ENCODE measurements at places on chromosomes 1 and 21. TPM values are rescaled to one million over a fixed set of nuclear protein-coding genes. Genes with fewer than 3 reads are reported as not detected.

Gene ARHGEF16
- 20.7 TPM for total RNA-seq

Gene NBL1
- total RNA-seq = 9.7 TPM

Gene INAVA
- 46.8 TPM for total RNA-seq

Gene PRKAA2
- total RNA-seq = 6.4 TPM

Gene LIPI
- not detected for total RNA-seq

Gene FCN3
- total RNA-seq = not detected

Gene KIF14
- 22.5 TPM for total RNA-seq

Gene TATDN3
- total RNA-seq = 15.6 TPM

Gene SIM2
- total RNA-seq = 0.34 TPM

Gene F13B
- not detected for total RNA-seq

Gene VANGL1
- 13.4 TPM for total RNA-seq

Gene S100B
- 0.69 TPM for total RNA-seq

Gene RAB4A
- total RNA-seq = 68.8 TPM

Gene NDUFS5
- 435 TPM for total RNA-seq

Gene FMO3
- not detected for total RNA-seq

Gene EPS15
- total RNA-seq = 51.2 TPM

Gene PDZK1
- total RNA-seq = not detected

Gene TPTE
- not detected for total RNA-seq

Gene PRR9
- not detected for total RNA-seq

Gene SPRR2B
- total RNA-seq = not detected

Gene OR2T34
- not detected for total RNA-seq

Gene GPR3
- 9.4 TPM for total RNA-seq

Gene INSRR
- total RNA-seq = not detected

Gene FOXO6
- total RNA-seq = 3.8 TPM

Gene HSD3B2
- not detected for total RNA-seq

Gene GBP7
- total RNA-seq = not detected

Gene LCE1D
- total RNA-seq = not detected

Gene SYNJ1
- 4.3 TPM for total RNA-seq
